NCI-H2081 (cell line): ENCODE measurements at places on chromosomes 6 and 20.

DNA sequence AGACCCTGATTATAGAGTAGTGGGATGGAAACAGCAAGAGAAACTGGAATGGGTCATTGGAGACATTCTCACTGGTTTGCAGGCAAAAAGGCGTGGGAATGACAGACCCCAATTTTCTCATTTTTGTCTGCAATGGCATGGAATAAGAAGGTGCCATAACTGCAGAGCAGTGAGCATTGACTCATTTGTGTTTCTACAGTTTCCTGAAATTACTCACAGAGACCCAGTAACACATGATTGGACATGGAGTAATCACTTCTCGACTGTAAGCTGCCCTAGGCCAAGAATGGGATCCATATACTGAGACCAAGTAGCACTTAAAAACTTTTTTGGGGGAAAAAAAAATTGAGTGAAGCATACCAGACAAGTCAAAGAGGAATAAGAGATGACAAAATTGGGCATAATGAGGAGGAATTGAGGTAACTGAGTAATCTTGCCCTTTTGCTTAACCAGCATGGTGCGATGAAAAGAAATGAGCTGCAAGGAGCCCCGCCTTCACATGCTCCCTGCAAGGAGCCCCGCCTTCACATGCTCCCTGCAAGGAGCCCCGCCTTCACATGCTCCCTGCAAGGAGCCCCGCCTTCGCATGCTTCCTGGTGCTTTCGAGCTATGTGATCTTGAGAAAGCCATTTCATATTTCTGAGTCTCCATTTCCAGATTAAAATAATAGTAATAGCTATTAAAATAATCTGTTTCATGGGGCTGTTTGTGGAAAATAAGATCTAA is 44.1 kb downstream of the NHSL1 start:
- DNase-seq, result no peak

DNA sequence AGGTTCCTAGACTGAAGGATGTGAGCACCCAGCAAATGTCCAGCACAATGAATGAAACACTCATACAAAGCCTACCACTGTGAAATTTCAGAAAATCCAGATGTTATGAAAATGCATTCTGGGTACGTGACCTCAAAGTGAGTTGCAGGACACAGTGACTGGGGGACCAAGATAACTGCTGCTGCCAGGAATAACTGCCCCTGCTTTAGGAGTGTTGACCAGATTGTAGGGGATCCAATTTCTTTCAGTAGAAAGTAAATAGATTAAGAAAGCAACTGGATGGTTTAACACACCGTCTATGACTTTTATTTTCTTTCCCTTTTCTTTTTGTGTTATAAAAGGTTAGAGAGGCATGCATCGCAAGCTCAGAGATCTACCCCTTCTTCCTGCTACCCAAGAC is 29.5 kb downstream of the MYLK4 start:
- no peak for DNase-seq

- DNase-seq, result no peak
Observed at GRCh38 chr20:48275286-48276020, 490.2 kb upstream of the SULF2 start.

DNA sequence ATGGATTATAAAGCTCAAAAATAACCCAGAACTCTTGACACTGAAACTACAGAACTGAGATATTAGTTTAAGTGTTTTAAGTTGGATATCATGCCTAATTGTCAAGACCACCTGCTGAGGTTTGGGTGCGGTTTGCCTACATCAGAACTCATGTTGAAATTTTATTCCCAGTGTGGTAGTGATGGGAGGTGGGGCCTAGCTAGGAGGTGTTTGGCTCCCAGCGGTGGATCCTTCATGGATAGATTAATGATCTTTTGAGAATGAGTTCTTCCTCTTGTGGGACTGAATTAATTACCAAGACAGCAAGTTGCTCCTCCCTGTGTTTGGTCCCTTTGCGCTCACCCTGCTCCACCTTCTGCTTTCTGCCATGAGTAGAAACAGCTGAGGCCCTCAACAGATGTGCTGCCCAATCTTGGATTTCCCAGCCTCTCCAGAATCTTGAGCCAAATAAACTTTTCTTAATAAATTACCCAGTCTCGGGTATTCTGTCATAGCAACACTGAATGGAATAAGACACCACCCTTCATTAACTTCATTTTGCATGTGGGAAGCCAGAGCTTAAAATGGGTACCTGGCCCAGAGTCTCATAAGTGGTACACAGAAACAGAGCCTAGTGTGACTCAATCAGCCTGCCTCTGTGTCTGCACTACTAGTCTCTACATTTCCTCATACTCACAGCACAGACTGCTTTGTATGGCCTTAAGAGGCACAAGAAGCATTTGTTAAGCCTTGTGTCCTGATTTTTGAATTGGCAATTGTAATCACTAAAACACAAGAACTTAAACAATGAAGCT is 158.4 kb downstream of the IBTK start:
- no peak for DNase-seq

GRCh38 chr20:11445161-11445560 is 472.5 kb upstream of the BTBD3 start:
- DNase-seq, result no peak

DNA sequence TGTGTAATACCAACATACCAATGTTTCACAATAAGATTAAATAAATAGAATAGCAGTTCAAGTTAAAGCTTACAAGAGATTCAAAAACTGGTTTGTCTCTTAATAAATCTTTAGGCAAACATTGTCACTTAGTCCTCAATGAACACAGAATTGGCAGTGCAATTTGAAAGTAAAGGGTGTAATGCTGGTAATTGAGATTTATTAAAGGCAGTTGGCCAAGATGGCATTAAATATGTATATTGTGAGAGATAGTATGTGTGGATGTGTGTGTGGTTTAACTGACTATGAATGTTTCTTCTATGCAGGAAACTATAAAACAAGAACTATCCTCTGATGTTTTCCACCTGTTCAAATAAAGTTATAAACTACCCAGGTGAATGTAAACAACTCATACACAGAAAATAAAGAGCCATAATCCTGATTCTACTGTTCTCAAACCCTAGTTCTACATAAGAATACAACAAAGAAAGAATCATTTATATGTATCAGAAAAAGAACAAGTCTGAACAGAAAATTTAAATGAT is 267.9 kb upstream of the PTCHD4 start:
- DNase-seq, result peak; percentile 40

- no peak for DNase-seq
Observed at GRCh38 chr6:28347119-28347518, 2.6 kb upstream of the ZKSCAN3 start.

GRCh38 chr6:150865406-150866146 is at the start of gene MTHFD1L:
MTHFD1L (plus strand) TSS chr6:150865702; CDS start chr6:150865823, 121 bp downstream.
- DNase-seq, result peak; percentile 59
